ENCODE measurements at places on chromosomes 1 and 21.

GRCh38 chr1:237685551-237685950 is 205.2 kb downstream of the ZP4 start:
- no peak for DNase-seq

GRCh38 chr1:208190784-208191183 is 53.4 kb downstream of the PLXNA2 start:
- DNase-seq, result no peak

- DNase-seq, result no peak
Measured at GRCh38 chr1:159849626-159850366, 12.7 kb downstream of the VSIG8 start.

- no peak for DNase-seq
Measured at GRCh38 chr1:33397125-33397506, 33.8 kb downstream of the PHC2 start.

GRCh38 chr1:60547821-60548220 is 474.3 kb upstream of the C1orf87 start:
- no peak for DNase-seq

- DNase-seq, result no peak
Measured at GRCh38 chr1:147171399-147172167, 687 bp downstream of the PRKAB2 start.

DNA sequence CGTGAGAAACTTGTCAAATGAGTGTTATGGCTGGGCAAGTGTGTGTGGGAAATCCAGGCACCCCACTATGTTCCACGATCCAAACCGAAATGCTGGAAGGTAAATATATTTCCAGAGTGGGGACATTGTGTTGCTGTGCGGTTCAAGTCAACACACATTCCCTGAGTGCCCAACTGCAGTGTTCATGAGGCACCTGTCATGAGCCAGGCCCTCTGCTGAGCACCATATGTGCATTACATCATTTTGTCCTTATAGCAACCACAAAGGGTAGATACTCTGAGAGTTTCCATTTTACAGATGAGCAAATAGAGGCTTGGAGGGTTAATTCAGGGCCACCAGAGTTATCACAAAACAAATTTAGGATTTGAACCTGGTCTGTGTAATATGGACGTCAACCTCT is 59.9 kb upstream of the SOD1 start:
- DNase-seq, result no peak

DNA sequence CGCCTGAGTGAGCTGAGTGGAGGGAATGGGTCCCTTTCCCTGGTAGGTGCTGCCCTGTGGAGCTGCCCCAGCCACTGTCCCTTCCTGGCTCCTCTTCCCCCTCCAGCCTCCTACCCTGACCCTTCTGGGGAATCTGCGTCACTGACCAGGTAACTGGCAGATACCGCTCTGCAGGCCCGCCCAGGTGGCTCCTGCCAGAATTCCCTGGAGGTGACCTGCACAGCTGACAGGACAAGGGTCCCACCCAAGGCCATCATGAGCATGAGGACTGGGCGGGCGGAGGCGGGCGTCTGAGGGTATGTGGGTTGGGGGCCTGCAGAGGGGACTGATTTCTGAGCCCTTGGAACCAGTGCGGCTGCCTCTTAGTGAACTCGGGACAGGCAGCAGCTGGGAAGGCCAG is 32.5 kb downstream of the DHRS3 start:
- DNase-seq, result no peak

GRCh38 chr21:42340187-42341050 is 10.4 kb downstream of the TFF2 start:
- DNase-seq, result no peak

DNA sequence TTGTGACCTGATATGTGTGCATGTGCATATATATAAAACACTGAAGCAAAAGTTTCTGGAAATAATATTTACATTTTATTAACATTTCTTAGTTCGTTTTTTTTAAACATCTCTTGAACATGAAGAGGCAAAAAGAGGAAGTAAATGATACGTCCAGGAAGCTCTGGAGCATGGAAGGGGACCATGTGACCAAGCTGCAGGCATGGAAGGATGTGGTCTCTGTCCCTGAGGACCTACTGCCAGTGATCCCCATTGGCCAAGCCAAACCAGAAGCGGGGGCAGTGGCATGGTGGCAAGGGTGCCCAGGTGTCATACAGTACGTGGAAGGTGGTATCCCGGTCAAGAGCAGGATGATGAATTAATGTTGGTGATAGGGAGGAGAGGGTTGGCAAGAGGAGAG is 268.3 kb upstream of the PROX1 start:
- no peak for DNase-seq

DNA sequence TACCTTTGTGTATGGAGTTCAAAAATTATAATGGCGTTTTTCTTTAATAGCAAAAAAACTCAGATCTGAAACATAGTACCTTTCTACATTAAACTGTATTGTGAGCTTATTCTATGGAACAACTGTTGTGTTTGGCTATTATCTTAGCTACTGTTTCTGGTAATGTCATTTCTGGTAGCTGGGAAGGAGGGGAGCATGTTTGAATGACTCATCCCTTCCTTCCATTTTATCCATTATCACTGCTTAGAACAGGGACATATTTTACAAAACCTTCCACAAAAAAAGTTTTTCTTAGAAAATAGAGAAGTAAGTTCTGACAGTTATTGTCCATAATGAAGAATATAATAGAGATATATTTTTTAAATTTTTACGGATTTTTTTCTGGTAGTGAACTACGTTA is 128.3 kb downstream of the NRDC start:
- DNase-seq, result no peak

DNA sequence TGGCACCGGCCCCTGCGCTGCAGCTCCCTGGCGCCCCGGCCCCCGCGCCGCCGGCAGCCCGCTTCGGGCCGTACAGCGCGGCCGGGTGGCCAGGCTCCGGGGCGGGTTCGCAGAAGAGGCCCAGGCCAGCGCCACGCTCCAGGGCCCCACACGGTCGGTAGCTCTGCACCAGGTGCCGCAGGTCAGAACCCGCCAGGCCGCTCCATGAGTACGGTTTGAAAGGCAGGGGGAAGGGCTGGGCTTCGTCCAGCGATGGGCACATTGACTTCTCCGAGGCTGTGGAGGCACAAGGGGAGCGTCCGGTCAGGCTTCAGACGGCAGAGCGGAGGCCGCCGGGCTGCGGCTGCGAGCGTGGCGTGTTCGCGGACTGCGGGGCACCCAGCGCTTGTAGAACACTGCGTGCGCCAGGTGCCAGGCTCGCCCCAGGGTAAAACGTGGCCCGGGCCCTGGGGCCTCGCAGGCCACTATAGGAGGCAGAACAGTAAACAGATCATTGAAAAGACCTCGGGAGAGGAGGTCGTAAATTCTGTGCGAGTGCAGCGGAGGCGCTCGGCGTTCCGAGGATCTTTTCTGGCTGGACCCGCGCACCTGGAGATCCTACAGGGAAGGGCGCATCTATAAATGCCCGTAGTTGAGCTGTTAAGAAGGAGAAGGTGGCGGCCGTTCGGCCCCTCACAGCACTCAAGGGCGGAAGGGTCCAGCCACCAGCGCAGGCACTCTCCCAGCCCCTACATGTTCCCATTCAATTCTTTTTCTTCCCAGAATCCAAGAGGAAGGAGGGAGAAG is 5.7 kb downstream of the GFI1 start:
- no peak for DNase-seq

DNA sequence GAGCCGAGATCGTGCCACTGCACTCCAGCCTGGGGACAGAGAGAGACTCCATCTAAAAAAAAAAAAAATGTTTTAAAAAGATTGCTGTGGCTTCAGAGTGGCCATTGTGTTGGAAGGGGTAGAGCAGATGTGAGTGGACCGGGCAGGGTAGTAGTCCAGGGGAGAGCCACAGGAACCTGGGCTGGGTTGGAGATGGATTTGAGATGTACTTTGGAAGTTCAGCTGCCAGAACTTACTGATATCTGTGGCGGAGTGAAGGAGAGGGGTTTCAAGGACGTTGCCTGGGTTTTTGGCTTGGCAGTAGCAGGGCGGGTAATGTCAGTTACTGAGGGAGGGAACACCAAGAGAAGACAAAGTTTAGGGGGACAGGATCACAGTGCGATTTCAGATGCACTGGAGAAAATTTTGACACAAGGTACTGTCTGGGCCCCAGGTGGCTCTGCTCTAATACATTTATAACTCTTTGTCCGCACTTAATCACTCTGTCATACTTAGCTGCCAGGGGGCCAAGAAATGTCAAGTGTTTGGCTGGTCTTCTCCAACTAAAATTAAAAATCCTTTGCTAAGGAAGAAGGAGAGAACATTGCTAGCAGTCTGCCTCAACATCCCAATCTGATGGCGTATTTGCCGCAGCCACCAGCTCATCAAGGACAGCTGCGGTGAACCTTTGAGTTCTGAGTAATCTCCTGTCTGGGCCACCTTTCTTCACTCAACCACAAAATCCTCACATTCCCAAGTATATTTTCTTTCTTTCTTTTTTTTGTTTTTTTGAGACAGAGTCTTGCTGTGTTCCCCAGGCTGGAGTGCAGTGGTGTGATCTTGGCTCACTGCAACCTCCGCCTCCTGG is 9.6 kb downstream of the EPHX1 start:
- no peak for DNase-seq

- DNase-seq, result peak; percentile 32
Measured at GRCh38 chr1:110879758-110880606, 7.0 kb downstream of the CD53 start.

DNA sequence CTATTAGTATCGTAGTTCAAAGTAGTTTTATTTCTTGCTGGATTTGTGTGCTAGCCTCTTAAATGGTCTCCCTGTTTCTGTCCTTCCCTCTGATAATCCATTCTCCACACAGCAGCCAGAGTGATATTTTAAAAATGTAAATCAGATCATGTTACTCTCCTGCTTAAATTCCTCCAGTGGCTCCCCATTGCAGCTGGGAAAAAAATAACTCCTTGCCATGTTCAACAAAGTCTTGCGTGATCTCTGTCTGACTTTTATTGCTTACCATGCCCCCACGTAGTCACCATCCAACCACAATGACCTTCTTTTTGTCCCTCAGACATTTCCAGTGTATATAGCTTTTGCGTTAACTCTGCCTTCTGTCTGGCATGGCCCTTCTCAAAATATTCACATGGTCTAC is 178.8 kb downstream of the FGGY start:
- DNase-seq, result no peak

DNA sequence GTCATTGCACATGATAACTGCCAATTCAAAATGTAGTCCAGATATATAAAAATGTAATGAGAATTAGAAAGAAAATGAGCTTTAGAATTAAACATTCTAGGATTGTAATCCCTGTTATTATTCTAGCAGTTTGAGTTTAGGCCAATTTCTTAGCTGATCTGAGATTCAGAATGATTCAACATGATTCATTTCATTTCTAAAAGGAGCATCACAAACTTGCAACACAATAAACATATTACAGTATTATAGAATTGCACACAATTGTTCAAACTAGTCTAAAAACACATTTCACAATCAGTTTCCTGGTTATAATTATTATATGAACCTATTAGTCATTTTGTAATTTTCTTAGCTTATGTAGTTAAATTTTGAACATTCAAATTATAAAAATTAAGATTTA is 43.3 kb upstream of the TSHB start:
- no peak for DNase-seq

- DNase-seq, result no peak
Measured at GRCh38 chr1:65623895-65624294, 168.8 kb upstream of the PDE4B start.

DNA sequence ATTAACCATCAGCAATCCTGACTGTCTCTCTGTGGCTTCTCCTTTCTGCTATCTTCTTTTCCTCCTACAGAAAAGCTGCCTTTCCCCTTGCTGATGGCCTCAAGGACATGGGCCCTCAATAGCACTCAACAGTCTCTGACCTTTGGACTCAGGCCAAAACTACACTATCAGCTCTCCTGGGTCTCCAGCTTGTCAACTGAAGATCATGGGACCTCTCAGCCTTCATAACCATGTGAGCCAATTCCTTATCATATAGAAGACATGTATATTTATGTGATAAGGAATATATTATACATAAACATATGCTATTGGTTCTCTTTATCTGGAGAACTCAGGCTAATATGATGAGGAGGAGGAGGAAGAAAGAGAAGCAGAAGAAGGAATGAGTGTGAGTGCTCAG is 91.8 kb upstream of the GJB5 start:
- DNase-seq, result no peak

GRCh38 chr1:20380616-20381035 is 90.0 kb downstream of the VWA5B1 start:
- DNase-seq, result no peak

DNA sequence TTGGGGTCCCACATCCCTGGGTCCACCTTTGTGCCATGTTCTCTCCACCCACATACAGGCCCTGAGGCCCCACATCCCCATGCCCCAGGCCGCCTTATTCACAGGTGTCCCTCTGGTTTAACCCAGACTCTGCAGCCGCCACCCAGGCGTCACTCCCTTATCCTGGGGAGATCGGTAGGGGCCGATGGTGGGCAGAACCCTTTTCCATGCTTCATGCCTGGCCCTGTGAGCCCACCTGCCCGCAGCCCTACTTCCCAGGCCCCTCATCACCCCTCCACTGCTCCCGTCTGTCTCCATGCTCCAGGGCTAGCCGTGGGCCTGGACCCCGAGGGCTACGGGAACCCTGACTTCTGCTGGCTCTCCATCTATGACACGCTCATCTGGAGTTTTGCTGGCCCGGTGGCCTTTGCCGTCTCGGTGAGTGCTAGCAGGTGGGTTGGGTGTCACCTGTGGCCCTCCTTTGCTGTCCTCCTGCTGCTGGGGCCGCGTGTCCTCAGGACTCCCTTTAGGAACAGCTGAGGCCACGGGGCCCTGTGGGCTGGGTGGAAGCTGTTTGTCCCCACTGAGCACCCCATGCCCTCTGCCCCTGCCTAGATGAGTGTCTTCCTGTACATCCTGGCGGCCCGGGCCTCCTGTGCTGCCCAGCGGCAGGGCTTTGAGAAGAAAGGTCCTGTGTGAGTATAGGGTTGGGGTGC is 12.2 kb downstream of the PSRC1 start:
- DNase-seq, result no peak

DNA sequence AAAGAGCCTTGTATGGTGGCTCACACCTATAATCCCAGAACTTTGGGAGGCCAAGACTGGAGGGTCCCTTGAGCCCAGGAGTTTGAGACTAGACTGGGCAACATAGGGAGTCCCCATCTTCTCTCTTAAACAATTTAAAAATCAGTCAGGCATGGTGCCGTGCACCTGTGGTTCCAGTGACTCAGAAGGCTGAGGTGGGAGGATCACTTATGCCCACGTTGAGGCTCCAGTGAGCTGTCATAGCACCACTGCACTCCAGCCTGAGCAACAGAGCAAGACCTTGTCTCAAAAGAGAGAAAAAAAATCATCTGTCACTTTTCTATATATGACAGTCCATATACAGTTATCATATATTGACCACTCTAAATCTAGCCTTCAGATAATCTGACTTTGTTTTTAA is 658.3 kb downstream of the LTN1 start:
- DNase-seq, result no peak

- no peak for DNase-seq
Measured at GRCh38 chr1:67393737-67394136, 36.5 kb downstream of the SERBP1 start.

DNA sequence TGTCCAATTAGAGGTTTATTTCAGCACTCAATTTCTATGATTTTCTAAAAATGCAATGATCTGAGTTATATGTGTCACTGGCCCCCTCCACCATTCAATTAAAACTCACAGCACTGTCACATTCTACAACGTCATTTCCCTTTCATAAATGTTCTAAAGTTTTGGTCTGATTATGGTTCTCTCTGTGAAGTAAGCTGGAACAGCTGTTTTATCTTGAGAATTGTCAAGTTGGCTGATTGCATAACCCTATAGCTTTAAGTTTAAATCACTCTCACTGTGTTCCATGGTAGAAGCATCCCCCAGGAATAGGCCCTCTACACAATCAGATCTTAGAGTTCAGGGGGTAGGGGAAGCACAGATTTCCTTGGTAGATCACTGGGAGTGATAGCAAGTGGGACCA is 41.4 kb upstream of the DNASE2B start:
- no peak for DNase-seq

Data from activated CD8-positive, alpha-beta memory T cell treated with anti-CD3 and anti-CD28 coated beads for 4 hours (primary cell).